ENCODE measurements at places on chromosomes 11 and 22.

- no peak for DNase-seq
Measured at GRCh38 chr11:111097191-111097590, 148.3 kb upstream of the POU2AF2 start.

GRCh38 chr11:110349138-110349996 lies 53.0 kb upstream of the RDX start:
- peak; percentile 47 for DNase-seq

DNA sequence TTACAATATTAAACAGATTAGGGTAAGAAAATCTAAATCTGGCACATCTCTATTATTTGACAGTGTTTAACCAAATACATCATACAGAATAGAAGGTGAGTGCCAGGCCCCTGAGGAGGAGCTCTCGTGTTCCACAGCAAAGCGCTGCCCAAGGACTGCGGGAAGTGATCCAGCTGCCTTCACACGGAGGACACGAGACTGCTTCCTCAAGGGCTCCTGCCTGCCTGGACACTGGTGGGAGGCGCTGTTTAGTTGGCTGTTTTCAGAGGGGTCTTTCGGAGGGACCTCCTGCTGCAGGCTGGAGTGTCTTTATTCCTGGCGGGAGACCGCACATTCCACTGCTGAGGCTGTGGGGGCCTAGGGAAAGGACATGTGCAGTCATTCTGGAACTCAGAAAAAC lies 71.1 kb downstream of the NCAPD3 start:
- no peak for DNase-seq

DNA sequence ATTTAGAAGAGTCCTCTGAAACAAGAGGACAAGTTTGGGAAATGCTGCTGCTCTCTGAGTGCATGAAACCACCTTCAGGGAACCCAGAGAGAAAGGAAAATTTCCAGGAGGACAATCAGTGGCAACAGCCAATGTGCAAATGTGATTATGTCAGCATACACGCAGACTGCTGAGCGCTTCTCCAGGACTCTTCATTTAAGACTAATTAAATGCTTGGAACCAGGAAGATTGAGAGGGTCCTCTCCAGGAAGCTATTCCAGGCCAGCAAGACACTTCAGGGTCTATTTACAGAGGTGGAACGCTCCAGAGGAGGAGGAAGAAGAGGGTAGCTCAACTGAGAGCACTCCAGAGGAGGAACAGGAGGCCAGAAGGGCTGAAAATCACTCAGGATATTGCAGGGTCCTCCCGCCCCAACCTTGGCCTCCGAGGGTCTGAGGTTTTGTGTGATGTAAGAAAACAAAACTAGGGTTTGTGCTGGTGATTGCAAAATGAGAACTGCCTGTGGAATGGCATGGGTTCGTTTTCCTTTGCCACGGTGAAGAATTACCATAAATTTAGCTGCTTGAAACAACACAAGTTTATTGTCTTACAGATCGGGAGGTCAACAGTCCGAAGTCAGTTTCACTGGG lies 14.1 kb upstream of the HTR3A start:
- DNase-seq, result no peak

DNA sequence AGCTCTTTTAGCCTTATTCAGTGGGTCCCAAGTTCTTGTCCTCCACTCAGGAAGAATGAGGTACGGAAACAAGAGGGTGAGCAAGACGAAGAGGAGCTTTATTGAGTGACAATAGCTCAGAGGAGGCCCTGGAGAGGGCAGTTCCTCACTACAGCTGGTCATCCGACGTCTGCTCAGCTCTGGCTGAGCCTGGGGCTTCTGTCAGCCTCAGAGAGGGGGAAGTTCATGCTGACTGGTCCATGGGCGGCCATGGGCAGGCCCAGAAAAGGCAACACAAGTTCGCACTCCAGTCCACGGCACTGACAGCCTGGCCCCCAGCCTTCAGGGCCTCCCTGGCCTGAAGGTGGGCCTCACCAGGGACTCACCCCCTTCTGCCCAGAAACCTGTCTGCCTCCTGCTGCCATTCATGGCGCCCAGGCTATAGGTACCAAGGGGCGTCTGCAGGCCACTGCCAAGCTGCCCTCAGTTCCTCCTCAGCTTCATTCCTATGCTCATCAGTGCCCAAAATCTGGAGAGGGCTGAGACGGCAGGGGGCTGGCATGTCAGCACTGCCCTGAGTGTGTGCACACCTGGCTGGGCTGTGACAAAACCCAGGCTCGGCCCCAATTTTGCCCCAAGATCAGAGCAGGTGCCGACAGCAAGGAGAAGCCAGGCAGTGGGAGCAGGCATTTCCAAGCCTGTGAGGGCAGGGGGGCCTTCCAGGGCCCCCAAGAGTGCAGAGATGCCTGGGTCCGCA lies 21.7 kb upstream of the KIAA0930 start:
- DNase-seq, result no peak

DNA sequence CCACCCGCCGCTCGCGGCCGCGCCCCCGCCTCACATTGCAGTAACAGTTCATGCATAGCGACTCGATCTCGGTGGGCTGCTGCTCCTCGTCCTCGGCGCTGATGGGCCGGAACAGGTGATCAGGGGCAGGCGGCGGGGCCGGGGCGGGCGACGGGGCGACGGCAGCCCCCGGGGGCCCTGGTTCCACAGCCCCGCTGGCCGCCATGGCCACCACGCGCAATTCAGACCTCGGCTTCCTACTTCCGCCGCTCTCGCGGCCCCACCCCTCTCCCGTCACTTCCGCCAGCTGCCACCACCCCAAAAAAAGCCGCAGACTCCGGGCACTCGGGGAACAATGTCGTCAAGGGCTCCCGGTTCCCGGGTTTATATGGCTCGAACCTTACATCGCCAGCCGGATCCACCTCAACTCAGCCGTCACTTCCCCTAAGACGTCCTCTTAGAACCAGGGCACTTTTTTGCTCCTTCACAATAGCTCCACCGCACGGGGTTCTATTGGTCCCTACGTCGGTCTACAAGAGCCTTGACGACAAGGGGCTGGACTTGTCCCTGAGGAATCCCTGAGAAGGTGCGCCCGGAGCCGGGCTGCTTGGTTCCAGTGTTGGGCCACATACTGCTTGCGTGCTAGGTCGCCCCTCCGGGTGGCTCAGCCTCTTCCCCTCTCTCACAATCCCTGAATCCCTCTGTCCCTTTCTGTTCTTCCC lies at the start of gene ZPR1:
Gene ZPR1 (minus strand): TSS at position 238 of the 701 bp plus-strand sequence. CDS start 33 bp downstream, at position 205.
- DNase-seq, result peak; percentile 55

GRCh38 chr22:44245438-44245837 lies 64.7 kb downstream of the PARVG start:
- DNase-seq, result no peak

DNA sequence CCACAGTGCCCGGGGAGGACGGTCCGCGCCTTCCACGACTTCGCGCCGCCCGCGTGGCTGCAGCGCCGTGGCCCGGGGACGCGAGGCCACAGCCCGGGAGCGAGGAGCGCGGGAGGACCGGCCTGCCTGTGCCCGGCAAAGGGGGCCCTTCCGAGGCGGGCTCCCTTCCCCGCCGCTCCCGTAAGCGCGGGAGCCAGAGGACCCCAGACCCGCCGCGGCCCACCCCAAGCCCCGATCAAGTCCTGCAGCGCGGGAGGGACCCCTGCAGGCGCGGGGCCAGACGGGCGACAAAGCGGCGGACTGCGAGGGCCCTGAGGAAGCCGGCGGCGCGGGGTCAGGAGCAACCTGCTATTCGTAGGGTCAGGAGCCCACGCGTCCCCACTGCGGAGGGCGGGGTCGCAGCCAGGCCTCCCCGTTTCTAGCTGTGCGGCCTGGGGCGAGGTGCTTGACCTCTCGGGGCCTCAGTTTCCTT lies 110.3 kb downstream of the WNT7B start:
- no peak for DNase-seq

GRCh38 chr22:44147821-44148574 lies 32.7 kb upstream of the PARVG start:
- peak; percentile 63 for DNase-seq

DNA sequence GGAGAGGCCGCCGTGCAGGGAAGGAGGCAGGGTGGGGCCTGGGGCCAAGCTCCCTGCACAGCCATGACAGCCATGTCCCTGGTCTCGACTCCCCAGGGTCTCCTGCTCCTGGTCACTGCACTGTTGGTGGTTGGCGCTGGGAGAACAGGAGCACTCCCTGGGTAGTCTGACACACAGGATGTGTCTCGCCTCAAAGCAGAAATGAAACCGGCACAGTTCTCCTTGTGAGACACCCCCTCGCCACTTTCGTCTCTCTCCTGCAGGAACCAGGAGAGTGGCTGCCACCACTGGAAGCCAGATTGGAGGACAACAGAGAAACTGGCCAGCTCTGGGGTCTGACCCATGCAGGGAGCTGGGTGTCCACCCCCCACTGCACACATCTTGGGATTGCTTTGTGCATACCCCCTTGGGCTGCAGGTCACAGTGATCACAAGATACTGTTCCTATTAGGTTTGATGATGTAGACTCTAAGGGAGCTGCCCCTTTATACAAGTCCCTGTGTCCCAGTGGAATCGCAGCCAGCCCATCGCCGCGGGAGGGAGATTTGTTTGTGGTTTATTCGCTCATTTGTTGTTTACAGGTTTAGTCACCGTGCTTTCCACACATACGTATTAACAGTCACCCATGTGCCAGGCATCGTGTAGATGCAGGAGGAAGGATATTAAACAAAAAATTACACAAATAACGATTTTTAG lies 27.0 kb upstream of the YWHAH start:
- DNase-seq, result no peak

GRCh38 chr11:117814204-117814765 lies 10.3 kb downstream of the FXYD2 start:
- DNase-seq, result no peak

DNA sequence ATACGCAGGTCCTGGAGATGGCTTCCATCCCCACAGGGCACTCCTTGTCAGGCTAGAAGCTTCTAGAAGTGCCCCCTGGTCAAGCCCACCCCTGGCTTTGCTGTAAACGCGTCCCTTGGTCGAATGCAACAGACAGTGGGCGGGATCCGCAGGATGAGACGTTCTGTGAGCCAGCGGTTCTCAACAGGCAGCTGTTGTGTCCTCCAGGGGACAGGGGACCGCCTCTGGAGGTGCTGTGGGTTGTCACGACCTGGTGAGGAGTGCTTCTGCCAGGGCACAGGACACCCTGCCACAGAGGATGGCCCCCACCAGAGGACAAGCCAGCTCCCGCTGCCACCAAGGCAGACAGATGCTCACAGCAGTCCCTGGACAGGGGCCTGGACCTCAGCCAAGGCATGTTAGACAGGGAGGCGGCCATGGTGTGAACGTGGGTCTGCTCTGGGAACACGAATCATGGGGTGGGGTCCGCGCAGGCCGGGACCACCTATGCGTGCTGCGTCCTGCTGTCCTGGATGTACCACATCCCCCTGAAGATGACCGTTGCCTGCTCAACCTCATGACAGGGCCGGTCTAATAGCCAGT lies 11.7 kb downstream of the CRELD2 start:
- no peak for DNase-seq

DNA sequence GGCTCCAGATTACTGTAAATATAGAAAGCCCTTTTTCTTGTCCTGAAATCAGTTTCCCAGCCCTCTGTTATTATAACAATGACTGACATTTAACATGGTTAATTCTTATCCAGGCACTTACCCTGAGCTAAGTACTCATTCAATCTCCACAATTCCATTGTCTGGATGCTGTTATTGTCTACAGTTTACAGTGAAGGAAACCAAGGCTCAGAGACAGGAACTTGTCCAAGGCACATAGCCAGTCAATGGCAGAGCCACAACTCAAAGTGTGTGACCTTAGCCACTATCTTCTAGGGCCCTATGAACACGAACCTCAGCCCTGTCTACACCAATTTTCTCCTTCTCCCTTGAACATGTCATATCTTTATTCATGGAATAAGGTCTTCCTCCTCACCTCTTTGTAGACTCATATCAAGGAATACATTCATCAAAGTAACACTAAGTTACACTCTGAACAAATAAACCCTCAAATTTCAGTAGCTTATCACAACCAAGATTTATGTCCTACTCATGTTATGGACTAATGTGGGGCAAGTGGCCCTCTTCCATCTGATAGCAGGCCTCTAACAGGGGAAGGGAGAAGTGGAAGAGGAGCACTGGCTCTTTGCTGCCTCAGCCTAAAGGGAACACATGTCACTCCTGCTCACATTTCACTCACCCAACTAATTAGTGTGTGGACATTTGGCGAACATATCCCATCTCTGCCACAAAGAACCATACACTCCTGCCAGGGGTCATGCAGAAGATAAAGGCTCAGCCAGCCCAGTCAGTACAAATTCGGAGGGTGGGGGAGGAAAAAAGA lies 39.3 kb upstream of the APLNR start:
- no peak for DNase-seq

DNA sequence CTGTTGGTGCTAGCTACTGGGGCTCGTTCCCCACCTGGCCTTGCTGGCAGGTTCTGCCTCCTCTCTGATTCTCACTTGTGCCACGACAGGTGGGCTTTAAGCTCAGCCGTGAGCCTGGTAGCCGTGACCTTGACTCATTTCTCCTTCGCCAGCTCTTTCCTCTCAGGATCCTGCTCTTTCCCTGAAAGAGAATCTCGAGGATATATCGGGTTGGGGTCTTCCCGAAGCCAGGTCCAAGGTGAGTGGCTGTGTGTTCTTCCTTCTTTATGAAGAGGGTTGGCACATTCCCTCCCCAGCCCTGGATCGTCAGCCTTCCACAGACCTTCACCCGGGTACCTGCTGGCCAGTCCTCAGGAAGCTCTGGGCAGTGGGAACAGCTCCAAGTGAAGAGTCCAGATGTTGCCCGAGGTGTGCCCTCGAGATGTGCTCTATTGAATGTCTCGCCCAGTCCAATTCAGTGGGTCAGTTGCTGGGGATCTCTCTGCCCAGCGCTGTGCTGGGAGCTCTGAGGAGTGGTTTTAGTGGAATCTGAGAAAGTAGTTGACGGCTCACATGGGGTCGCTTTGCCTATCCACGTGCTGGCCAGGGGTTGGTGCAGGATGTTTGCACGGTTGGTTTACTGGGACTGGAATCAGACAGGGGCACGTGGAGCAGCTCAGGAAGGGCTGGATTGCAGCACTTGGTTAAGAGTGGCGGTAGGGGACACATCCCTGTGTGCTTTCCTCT lies 1.4 kb downstream of the ZNF74 start:
- no peak for DNase-seq

- DNase-seq, result no peak
Measured at GRCh38 chr11:19817265-19817851, 104.7 kb downstream of the NAV2 start.

- no peak for DNase-seq
Measured at GRCh38 chr11:23569134-23569533, 708.9 kb upstream of the CCDC179 start.

GRCh38 chr22:27851974-27852746 lies 50.6 kb upstream of the MN1 start:
- no peak for DNase-seq

GRCh38 chr11:85685125-85685819 lies 723 bp downstream of the CCDC89 start:
- DNase-seq, result no peak

GRCh38 chr22:28936200-28936599 lies 52.8 kb downstream of the ZNRF3 start:
- DNase-seq, result no peak

- no peak for DNase-seq
Measured at GRCh38 chr11:131683666-131684065, 313.3 kb downstream of the NTM start.

DNA sequence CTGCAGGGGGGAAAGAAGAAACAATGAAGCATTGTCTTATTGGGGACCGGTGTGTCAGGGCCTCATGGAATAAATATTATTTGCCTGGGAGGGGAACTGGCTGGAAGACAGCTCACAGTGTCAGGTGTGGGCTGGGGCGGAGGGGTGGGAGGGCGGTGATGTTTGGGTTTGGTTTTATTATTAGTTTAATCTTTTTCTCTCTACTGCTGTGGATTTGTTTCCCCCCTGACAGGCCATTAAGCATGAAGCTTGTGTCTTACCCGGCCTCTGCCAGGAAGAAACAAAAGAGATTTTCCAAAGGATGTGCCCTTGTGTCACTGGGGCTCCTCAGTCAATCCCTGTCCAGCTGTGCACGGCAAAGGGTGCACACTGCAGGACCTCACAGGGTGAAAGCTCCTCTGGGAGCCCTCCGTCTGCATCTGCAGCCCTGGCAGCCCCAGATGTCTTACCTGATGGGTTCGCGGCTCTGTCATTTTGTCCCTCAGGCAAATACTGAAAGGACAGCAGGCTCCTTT lies 203.1 kb upstream of the TMEM45B start:
- no peak for DNase-seq

Measured in kidney glomerular epithelial cell (primary cell).